ENCODE measurements at places on chromosomes 2 and 18. TPM values are rescaled to one million over a fixed set of nuclear protein-coding genes. Genes with fewer than 3 reads are reported as not detected.

SLC9A4 gene
- total RNA-seq = 0.55 TPM

FER1L5 gene
- 0.60 TPM for total RNA-seq

DSG1 gene
- 8.5 TPM for total RNA-seq

ZNF804A gene
- total RNA-seq = 21.1 TPM

DNAH6 gene
- 2.5 TPM for total RNA-seq

EPAS1 gene
- 71.7 TPM for total RNA-seq

BOLL gene
- total RNA-seq = 0.27 TPM

SERPINB12 gene
- not detected for total RNA-seq

NOL4 gene
- total RNA-seq = 72.9 TPM

TNS1 gene
- 132 TPM for total RNA-seq

MALL gene
- total RNA-seq = 10.9 TPM

SERPINB11 gene
- 0.93 TPM for total RNA-seq

SCN1A gene
- total RNA-seq = 10.5 TPM

IKZF2 gene
- total RNA-seq = 29.0 TPM

CYS1 gene
- total RNA-seq = 9.7 TPM

LYG2 gene
- total RNA-seq = not detected

ERFE gene
- total RNA-seq = 1.4 TPM
